ENCODE measurements at places on chromosomes 5 and 9.

GRCh38 chr5:168808051-168808616, 229.0 kb upstream of the PANK3 start:
- DNase-seq, result no peak

DNA sequence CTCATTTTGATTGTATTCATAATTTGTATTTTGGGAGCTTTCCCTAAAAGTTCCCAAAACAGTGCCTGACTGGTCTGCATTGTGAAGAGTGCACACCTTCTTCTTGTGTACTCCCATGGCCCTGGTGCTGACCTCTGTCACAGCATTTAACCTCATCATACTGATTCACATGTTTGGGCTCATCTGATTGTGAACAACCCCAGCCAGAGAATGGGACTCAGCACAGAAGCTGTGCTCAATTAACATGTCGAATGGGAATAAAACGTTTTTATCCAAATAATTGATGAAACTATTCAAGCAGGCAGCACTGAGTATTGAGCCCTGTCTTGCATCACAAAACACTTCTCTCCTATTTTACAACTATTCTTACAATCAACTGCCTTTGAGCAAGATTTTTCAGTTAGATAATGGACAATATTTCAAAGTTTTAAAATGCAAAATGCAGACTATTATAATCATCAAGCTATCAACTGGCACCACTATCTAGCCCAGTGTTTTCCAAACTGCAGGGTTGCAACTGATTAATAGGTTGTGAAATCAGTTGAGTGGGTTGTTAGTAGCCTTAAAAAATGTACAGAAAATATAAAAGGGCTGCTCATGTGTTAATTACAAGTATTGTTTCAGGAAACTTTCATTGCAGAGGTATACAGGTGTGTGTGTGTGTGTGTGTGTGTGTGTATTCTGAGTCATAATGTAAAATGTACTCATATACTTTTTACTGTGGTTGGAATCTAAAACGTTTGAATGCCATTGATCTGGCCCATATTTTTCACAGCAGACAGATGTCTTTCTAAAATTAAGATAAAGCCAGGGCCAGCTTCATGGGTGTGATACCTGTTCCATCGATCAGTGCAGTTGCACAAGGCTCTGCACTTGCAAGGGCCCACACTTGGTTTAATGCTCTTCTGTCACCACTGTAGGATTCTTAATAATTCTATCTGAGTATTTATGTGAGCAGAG, 190.5 kb downstream of the PIK3R1 start:
- DNase-seq, result no peak

DNA sequence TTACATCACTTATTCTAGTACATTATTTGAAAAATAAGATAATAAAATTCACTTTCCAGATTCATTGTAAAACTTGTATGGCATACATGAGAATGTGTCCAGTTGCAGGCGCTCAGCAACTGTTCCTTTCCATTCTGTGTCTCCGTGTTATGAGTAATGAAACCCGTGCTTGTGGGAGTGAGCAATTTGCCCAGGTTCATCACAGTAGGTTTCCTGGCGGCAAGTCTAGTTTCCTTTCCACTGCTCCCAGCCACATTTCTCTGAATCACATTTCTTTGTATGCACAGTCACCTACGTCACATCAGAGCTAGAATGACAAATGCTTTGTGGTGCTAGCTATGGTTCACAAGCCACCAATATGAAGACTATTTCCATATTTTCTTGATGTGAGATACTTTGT, 39.9 kb downstream of the MOCS2 start:
- DNase-seq, result no peak

- no peak for DNase-seq
Measured at GRCh38 chr5:403995-404394, 39.0 kb upstream of the EXOC3 start.

GRCh38 chr5:160039810-160040470, 31.0 kb downstream of the TTC1 start:
- DNase-seq, result no peak

GRCh38 chr5:154189819-154190594, 526 bp upstream of the GALNT10 start:
- peak; percentile 53 for DNase-seq

DNA sequence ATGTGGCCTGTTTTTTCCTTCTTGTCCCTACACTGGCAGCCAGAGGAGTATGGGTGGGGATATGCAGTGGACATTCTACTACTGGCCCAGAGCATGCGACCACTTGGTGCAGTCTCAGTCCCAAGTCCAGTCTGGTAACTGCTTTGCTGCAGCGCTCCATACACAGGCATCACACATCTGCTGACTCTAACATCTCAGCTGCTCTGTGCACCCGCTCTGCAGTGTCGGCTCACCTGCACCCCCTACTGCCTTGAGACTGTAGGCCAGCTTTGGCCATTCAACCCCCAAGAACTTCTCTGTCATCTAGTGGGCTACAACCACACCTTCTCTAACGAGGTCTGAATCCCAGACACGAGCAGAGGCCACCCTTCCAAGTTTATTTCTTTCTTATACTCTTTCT, 46.4 kb upstream of the SLCO6A1 start:
- DNase-seq, result no peak

DNA sequence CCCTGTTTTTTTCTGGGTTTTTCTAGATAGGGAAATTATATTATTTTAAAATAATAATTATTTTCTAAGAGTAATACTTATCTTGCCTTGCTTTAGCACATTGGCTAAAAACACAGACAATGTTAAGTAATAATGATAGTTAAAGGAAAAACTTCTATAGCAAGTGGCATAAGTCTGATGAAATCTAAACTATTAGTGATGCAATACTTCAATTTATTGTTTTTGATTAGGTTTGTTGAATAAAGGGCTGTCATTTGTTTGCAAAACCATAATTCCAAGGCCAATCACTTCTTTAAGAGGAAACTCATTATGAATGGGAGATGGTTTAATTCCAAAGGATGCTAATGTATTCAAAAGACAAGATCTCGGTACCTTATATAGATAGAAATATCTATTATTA, 293.8 kb upstream of the FBXL7 start:
- no peak for DNase-seq

DNA sequence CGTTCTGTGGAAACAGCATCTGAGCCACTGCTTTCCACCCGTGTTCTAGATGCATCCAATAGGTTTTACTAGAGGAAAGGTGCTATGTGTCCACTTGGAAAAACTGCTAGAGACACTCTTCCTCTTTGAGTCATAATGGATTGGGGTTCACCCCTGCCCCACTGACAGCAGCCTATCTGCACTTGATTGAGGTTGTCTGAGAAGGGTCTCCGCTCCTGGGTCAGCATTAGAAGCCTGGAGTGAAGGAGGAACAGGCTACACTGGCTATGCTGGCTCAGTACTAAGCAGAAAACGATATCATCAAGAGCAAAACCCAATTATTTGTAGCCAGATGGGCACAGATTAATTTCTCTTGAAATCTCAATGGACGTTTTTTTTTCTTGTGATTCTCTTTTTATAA, 152.6 kb upstream of the IQGAP2 start:
- no peak for DNase-seq

DNA sequence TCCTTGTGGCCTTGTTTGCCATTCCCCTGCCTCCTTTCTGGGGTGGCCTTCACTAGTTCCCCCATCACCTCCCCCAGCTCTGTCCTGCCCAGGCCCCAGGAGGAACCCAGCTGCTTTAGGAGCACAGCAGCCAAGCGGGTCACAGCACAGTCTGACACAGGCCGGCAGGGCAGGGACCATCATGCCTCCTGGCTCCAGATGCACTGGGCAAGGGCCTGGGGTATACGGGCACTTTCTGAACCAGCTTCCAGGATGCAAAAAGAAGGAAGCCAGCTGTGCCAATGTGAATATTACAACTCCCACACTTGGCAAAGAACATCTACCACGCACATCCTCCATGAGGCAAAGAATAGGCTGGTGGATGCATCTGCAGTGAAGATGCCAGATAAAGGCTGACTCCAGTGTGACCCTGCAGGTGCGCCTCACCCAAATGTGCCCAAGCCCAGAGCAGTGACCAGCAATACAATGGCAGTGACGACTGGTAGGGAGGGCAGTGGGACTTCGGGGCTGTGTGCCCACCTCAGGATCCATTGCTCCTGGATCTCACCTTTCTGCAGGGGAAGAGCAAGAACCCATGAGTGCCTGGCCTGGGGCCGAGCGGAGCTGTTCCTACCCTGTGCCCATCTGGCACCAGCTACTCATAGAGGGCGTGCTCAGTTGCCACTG, 6.3 kb upstream of the IL3 start:
- no peak for DNase-seq
